Coronary artery (tissue), 2 donors: ENCODE measurements at places on chromosomes 6 and 20.

- DNase-seq: no peak
These were observed 249.5 kb downstream of the SOX4 start for GRCh38 chr6:21842875-21843645.

- DNase-seq: no peak
These were observed 51.7 kb downstream of the CNKSR3 start for GRCh38 chr6:154458565-154459470.

DNA sequence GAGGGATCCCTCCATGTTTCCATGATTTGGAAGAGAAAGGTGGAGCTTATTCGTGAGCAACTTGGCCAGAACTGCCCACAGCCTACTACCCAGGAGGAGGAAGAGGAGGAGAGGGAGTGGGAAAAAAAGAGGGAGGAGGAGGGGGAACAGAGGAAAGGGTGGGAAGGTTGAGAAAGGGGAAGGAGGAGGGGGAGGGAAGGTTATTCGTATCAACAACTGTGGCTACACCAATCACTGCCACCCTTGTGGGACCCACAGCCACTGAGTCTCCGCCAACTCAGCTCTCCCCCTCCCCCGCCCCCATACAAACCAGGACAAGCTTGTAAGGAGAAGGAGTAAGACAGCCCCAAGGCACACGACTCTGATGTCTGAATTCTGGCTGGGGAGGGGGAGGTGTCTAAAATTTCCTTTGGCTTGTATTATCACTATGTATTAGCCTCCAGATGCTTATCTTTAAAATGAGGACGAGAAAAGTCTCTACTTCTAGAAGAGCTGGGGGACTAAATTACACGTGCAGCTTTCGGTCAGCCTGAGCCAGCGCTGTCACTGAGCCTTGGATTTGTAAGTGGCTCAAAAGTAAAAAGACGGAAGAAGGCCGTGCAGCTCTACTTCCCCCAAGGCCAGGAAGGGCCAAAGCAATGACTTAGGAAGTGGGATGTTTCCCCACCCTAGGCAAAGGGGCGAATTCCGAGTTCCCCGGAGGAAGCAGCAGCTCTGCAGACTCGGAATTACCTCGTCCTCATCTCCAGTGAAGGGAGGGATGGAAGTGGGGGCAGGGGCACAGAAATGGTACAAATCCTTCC is 1.0 kb downstream of the FKBP1A start:
- DNase-seq: no peak

- DNase-seq: peak; percentile 76
These were observed 4.8 kb upstream of the SOX4 start for GRCh38 chr6:21588481-21589351.

DNA sequence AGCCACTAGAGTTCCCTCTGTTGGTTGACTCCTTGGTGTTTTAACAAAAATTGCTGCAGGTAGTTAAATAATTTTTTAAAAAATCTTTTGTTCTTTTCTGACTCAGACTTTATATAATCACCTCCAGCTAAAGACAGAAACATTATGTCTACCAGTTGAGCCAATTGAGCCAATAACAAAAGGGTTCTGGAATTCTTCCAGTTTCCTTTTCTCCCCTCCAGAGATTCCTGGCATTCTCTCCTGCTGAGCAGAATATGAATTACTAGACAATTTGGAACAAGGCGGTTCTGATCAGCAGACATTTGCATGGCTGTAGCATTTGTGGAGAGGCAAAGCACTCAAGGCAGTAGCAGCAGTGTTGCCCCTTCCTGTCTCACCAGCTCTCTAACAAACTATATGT is 144.0 kb upstream of the SLC35B3 start:
- no peak for DNase-seq

DNA sequence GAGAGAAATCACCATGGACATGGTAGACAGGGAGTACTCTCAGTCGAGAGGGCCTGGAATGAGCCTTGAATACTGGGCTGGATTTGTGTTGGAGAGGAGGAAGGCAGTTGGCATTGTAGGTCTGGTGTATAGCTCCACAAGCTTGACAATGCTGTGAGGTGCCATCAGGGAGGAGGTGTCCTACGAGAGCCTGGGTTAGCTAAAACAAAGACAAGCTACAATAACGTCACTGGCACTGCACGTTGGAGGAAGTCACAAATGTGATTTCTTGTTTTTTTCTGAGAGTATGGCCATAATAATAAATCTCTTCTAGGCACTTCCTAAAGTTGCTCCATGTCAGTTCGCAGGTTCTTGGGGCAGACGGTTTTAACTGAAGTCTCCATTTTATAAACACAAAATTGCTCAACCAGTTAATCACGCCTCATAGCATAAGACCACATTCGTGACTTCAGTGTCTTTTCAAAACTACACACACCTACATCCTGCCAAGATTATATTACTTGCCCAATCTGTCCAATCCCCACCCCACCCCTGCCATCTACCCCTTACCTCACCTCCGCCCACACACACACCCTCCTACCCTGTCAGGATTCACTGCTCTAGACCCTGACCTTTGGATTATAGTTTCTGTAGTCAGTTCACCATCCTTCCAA is 4.4 kb upstream of the HLA-DMB start:
- DNase-seq: no peak

DNA sequence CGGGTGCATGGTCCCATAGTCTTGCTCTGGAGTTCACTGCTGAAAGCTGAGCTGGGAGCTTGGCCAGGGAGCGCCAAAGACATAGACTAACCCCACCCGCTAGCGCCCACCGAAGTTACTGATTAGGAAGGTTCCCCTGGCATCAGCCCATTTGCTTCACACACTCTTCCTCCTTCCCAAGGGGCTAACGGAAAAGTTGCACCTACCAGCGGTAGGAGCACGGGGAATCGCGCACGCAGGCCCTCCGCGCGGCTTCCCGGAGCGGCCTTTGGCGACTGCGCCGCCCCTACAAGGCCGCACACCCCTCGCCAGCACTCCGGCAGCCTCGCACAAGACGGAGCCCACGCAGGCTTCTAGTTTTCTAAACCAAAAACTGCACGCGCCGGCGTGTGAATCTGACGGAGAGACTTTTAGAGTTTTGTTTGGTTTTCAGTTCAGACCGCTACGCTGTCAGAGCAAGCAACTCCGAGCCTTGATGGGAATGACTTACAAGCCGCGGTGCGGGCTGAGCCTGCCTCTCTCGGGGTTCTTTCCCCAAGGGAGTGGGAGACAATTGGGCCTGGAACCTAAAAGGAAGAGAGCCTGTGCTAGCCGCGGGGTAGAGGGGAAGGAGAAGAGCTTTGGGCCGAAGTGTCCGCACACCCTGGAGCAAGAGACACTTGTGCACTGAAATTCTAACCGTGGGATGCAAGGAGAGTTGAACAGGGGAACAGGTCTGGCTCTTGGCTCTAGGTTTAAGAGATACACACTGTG is 891 bp upstream of the POU3F2 start:
- DNase-seq: no peak

DNA sequence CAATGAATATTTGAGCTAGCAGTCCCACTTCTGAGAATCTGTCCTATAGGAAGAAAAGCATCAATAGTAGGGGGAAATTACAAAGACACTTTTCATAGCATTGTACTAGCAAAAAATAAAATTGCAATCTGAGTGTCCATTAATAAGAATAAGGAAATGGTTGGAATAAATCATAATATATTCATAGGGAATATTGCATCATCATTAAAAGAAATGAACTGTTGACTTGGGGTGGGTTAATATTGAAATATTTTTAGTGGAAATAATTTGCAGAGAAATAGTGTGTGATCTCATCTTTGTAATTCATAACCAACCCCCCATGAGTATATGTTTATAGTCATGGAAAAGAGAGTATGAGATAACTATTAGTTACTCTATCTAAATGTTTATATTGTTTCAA is 12.4 kb downstream of the NFYA start:
- no peak for DNase-seq

GRCh38 chr20:50415021-50415515 is 95.1 kb upstream of the PTPN1 start:
- DNase-seq: no peak

DNA sequence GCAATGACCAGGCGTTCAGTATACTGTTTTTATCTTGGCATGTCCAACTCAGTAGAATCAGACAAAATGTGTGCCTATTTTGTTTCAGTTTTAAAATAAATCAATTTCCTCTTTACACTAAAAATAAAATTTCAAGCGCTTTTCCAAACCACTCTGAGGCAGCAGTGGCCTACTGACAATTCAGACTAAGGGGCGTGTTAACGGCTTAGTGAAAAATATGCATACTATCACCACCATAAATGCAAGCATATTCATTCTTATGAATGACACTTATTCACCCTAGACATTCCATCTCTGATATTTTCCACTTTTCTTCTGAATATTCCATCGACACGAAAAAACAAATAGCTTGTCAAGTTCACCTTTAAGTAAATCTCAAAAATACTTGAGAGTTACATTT is 7.5 kb downstream of the TBX18 start:
- no peak for DNase-seq
